Glutamatergic neuron (in vitro differentiated cells): ENCODE measurements at places on chromosomes 4 and X. TPM values are rescaled to one million over a fixed set of nuclear protein-coding genes. Genes with fewer than 3 reads are reported as not detected.

The SPANXB1 gene
- total RNA-seq, result not detected

GRCh38 chr4:129747756-129748155, 651.8 kb downstream of the C4orf33 start:
- DNase-seq, result no peak

The RBBP7 gene
- 79.2 TPM for total RNA-seq

GRCh38 chr4:41678086-41678816, 70.3 kb downstream of the PHOX2B start:
- DNase-seq, result no peak

GRCh38 chr4:109383823-109384222, 49.8 kb upstream of the SEC24B start:
- DNase-seq, result no peak
